ENCODE measurements at places on chromosomes 2 and 18.
A peak's percentile ranks its signal among the peaks of the same experiment; 100 is the strongest.

DNA sequence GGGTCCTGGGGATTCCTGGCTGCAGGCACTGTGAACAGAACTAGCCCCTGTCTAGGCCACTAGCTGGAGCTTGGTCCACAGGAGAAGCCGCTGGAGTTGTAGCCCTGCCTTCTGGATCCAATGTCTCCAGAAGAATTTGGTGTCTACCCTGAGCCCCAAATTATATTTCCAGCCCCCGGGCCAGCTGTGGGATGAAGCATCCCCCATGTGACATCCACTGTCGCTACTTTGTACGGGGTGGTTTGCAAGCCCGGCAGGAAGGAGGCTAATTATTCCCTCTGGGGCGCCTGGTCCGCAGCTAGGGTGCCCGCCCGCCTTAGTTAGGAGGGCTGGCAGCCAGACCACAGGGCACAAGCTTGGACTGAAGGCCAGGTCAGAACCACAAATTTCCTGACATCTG lies 106.5 kb downstream of the SMAD7 start:
- DNase-seq, result no peak

- DNase-seq, result peak; percentile 11
Measured at GRCh38 chr2:7725171-7725849, 808.1 kb downstream of the RNF144A start.

- DNase-seq, result no peak
Measured at GRCh38 chr2:223199531-223200515, 147.8 kb downstream of the KCNE4 start.

DNA sequence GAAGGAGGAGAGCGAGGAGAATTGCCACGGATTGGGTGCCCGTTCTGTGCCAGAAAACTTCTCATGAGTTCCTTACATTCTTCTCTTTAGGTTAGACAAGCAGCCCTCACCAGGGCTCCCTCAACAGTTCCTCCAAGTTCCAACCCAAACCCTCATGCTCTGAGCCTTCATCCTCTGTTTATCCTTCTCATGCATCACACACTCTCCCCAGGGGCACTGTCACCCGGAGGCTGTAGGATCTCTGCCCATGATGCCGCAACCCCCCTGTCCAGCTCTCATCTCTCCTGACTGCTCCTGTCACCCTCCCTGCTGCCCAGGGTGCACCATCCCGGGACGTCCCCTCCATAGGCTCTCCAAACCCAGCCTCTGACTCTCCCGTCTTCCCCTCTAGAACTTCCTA lies 99.4 kb upstream of the MYCN start:
- DNase-seq, result no peak

DNA sequence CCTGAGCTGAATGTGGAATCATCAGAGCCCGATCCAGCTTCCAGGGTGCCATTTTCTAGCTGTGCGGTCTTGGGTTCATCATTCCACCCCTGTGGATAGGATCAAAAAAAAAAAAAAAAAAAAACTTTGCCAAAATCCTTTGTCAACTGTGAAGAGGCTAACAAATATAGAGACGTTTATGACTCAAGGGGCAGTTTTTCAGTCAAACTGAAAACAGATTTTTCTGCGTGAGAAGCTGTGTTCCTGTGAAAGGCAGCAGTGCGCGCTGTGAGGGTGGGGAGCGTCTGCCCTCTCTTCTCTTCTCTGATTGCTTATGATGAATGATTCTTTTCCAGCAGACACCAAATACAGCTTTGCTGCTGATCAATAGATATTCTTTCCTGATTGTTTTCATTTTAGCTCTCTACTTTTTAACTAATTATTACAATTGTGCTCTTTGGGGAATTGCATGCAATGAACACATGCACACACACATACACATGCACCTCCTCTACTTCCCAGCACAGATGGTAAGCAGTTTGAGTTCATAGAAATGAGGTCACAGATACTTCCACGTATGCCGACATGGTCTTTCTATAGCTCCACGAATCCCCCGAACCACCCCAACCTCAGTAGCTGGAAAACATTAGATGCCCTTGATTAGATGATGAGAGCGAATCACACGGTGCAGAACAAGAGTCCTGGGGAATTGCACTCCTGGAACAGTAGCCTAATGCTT lies 175.4 kb downstream of the NRP2 start:
- DNase-seq, result no peak

GRCh38 chr2:199335502-199335901 lies 122.2 kb downstream of the SATB2 start:
- DNase-seq, result no peak

DNA sequence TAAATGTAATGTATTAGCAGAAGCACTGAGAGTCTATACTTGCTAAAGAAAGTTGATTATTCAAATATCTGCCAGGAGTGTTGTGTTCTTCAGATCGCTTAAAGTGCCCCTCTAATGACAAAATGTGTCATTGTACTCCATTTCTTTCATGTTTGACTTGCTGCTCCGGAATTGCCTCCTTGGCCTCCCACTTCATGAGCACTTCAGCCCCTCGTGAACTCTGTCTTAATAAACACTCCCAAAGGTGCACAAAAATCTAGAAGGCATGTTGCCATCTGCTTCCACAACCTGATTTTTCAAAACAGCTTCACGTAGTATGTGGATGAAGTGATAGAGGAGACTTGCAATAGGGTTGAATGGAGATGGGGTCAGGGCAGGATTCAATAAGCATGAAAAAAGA lies 396.1 kb downstream of the TDRD15 start:
- DNase-seq, result no peak

- DNase-seq, result no peak
Measured at GRCh38 chr18:60060578-60060977, 160.8 kb downstream of the PMAIP1 start.

DNA sequence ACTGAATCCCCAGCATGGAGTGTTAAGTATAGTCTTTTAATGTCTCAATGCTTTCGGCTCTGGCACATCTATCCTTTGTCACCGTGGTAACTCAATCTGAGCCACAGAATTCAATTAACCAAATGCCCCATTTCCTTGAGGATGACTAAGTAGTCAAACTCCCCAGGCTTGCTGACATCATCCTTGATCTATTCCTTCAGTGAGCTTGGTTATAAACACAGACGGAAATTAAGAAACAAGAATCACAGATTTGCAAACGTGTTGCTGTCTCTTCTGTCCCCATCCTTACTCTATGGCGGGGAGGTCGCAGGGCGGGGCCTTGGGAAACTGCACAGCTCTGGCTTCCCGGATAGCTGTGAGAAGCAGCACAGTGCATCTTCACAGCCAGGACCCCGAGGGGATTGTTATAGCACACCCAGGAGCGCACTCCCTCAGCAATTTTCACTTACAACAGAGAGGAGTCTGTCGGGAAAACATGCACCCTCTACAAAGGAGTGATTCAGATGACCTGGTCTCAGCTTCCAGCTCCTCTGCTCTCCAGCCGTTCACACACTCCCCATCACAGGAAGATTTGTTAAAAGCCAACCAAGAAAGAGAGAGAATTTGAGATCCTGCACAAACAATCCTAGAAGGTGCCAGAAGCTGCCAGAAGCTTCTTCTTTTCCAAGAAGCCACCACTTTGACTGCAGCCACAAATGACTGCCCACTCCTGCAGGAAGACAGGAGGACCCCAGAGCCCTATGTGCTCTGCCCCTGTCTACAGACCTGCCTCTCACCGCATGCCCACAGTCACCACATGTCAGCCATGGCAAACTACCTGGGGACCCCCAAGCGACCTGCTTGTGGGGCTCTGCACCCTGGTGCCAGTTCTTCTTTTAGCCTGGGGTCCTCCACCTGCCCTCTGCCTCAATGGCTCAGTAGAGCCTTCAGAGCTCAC lies 44.9 kb upstream of the YWHAQ start:
- peak; percentile 91 for DNase-seq

DNA sequence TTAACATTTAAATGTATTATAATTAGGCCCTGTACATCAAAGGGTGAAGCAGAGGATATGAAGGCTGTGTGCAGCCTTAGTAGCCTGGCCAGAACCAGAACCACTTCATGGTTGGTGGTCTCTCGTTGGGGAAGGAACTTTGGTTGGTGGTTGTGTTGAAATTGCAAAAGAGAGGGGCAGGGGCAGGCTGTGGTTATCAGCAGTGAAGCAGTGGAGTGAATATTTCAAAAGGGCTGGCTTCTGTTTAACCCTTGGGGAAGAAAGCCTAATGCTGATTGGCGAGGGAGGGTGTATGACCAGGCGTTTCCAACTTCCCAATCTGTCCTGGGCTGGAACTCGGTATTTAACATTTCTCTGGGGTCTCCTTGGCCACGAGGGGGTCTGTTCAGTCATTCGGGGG lies 51.2 kb upstream of the LYPD6B start:
- no peak for DNase-seq

GRCh38 chr2:11365096-11365879 lies 20.9 kb upstream of the ROCK2 start:
- DNase-seq, result no peak

- DNase-seq, result no peak
Measured at GRCh38 chr2:217222309-217222910, 362.5 kb upstream of the TNP1 start.

- DNase-seq, result peak; percentile 67
Measured at GRCh38 chr18:77167251-77167650, 34.7 kb upstream of the MBP start.

GRCh38 chr2:26678035-26678434 lies 14.5 kb upstream of the KCNK3 start:
- no peak for DNase-seq

DNA sequence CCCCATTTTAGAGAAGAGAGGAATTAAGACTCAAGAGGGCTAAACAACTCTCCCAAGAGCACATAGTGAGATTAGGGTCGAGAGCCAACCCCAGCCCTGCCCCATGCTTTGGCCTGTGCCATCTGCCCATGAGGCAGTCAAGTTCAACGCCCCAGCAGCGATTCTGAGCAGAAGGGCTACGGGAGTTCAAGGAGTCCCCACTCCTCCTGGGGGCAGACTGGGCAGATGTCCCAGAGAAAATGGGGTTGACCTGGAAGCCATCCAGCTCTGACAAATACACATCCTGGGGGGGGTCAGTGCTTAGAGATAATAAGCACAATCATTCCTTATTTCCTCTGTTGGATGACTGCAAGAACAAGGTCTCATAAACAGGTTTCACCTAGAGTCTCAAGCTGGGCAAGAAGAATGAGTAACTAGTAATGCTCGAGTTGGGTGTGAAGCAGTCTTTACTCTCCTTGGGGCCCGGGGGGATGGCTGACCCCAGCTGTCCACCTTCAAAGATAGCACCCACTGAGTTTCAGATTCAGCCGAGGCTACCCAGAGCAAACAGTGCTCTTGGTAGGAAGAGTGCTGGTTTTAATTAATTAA lies 716.4 kb downstream of the RNF144A start:
- DNase-seq, result no peak

GRCh38 chr2:109017017-109017416 lies 28.0 kb upstream of the EDAR start:
- no peak for DNase-seq

- no peak for DNase-seq
Measured at GRCh38 chr2:24448797-24449196, 42.3 kb upstream of the NCOA1 start.

GRCh38 chr2:179447839-179448447 lies 183.3 kb upstream of the SESTD1 start:
- no peak for DNase-seq

GRCh38 chr2:71615767-71616730 lies 162.7 kb downstream of the DYSF start:
- no peak for DNase-seq

GRCh38 chr2:102891296-102891695 lies 129.5 kb downstream of the TMEM182 start:
- no peak for DNase-seq

DNA sequence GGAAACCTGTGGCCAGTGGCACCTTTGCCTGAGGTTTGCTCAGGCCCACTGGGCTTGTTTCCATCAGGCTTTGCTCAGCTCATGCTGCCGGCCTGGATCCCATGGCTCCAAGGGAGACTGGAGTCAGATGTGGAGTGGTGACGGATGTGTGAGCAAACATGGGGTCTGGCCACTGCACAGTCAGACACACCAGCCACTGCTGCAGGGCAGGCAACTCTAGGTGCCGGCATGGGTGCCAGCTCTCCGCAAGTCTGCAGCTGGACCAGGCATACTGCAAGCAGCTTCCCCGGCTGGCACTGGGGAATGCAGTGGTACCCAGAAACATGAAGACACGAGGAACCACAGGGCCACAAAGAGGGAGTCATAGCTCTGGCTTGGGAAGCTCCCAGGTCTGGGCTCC lies 37.4 kb downstream of the TDRD15 start:
- no peak for DNase-seq

Data from GM03348 (cell line).